ENCODE measurements at places on chromosomes 7 and 10. TPM values are rescaled to one million over a fixed set of nuclear protein-coding genes. Genes with fewer than 3 reads are reported as not detected.

FRMD4A gene
- total RNA-seq: 52.1 TPM

DNA sequence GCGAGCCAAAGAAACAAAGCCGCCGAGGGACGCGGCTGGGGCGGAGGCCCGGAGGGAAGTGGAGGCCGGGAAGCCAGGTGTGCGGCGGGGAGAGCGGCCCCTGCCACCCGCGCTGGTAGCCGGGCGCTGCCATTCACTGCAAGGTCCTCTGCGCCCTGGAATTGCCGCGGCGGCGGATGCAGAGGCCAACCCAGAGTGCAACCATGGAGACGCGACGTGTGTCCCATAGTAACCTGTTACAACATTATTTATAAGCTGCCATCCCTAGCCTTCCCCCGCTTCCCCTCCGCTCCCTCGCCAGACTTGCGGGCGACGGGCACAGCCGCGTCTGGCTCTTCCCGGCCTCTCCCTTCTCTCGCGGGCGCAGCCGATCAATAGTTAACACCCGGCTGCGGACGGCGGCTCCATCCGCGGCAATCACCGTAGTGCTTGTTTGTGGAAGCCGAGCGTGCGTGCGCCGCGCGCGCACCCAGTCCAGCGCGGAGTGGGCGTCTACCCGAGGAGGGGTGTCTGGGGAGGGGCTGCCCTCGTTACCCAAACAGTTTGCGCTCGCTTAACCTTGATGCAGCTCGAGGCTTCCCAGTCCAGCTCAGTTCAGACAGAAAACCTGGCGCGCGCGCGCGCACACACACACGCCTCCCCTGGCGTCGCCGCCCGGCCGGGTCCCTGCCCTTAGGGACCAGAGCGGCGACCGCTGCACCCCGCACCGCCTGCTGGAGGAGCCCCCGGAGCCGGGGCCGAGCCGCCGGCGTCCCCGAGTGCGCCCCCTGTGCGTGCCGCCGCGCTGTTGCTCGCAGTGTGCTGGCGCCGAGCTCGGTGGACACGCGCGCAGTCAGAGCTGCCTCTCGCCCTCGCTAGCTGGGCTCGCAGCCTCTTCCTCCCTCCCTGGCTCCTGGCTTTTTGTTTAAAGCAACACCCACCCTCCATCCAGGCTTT lies 165.4 kb upstream of the DPP6 start:
- H3K4me1 ChIP-seq: no peaks in the 10 kb centered on the region
- DNase-seq: no peak
- no peak overlapping the region for H3K27ac ChIP-seq
- no peaks in the 10 kb centered on the region for H3K36me3 ChIP-seq
- no peaks in the 10 kb centered on the region for H3K27me3 ChIP-seq

IFIT1 gene
- total RNA-seq: 5.4 TPM

- no peak overlapping the region for H3K27ac ChIP-seq
- H3K4me3 ChIP-seq: no peak overlapping the region
- peaks cover 20% of the 10 kb centered on the region for H3K4me1 ChIP-seq
- H3K36me3 ChIP-seq: no peaks in the 10 kb centered on the region
These were observed 526 bp downstream of the CH25H start for GRCh38 chr10:89206402-89207180.

GRCh38 chr7:73900286-73900685 lies 39.3 kb downstream of the TMEM270 start:
- H3K4me3 ChIP-seq: no peak overlapping the region
- no peak for DNase-seq
- H3K27me3 ChIP-seq: no peaks in the 10 kb centered on the region
- no peak overlapping the region for H3K27ac ChIP-seq
- H3K36me3 ChIP-seq: no peaks in the 10 kb centered on the region
- H3K4me1 ChIP-seq: no peaks in the 10 kb centered on the region

GRCh38 chr7:95881597-95881996 lies 109.2 kb downstream of the DYNC1I1 start:
- no peaks in the 10 kb centered on the region for H3K4me1 ChIP-seq
- H3K27me3 ChIP-seq: no peaks in the 10 kb centered on the region
- no peaks in the 10 kb centered on the region for H3K36me3 ChIP-seq
- no peak overlapping the region for H3K4me3 ChIP-seq

Measured in Caco-2 (cell line).